ENCODE measurements at places on chromosomes 1 and 21. TPM values are rescaled to one million over a fixed set of nuclear protein-coding genes. Genes with fewer than 3 reads are reported as not detected.

- no peak for DNase-seq
Observed at GRCh38 chr1:68720476-68720875, 223.6 kb upstream of the DEPDC1 start.

GRCh38 chr21:42238185-42238934 lies 19.4 kb downstream of the ABCG1 start:
- no peak for DNase-seq

DNA sequence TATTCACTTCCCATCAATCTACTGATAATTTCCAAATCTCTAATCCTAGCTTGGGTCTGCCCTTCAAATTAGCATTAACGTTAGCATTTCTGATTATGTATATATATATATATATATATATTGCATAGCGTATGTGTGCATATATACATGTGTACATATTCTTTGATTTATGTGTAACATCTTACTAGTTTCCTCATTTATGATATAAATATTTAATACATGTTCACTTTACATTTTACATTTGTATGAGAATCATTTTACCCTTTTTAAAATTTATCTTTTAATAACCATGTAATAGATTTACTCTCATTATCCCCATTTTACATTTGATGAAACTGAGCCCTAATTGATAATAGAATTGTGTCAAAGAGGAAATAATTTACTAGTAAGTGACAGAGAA lies 164.7 kb downstream of the ZNF648 start:
- DNase-seq: no peak

KRTAP13-2 gene
- not detected for total RNA-seq

GRCh38 chr1:227174164-227174563 lies 144.1 kb downstream of the CDC42BPA start:
- DNase-seq: no peak

Measured in upper lobe of left lung (tissue), 6 donors.